ENCODE measurements at places on chromosomes 5 and 9. TPM values are rescaled to one million over a fixed set of nuclear protein-coding genes. Genes with fewer than 3 reads are reported as not detected.

QRFP gene
- total RNA-seq: not detected

OR1L4 gene
- total RNA-seq: not detected

IL11RA gene
- 84.2 TPM for total RNA-seq

CD180 gene
- 0.49 TPM for total RNA-seq

GOLM1 gene
- total RNA-seq: 97.9 TPM

ENHO gene
- 3.4 TPM for total RNA-seq

ST6GALNAC4 gene
- total RNA-seq: 12.4 TPM

COMMD10 gene
- 59.2 TPM for total RNA-seq

SOX30 gene
- 0.16 TPM for total RNA-seq

SHC3 gene
- 4.4 TPM for total RNA-seq

PRRT1B gene
- not detected for total RNA-seq

PCDHA4 gene
- total RNA-seq: 7.1 TPM

ANKRD18A gene
- total RNA-seq: 4.6 TPM

TRIM7 gene
- total RNA-seq: 1.1 TPM

PRSS3 gene
- total RNA-seq: not detected

ZNF782 gene
- total RNA-seq: 32.7 TPM

ZBED3 gene
- 7.3 TPM for total RNA-seq

C9orf85 gene
- 17.3 TPM for total RNA-seq

FCN2 gene
- total RNA-seq: not detected

GRM6 gene
- 38.8 TPM for total RNA-seq

GCNT1 gene
- total RNA-seq: 15.8 TPM

SECISBP2 gene
- 98.0 TPM for total RNA-seq

SPINK1 gene
- not detected for total RNA-seq

WDR38 gene
- total RNA-seq: not detected

DMRTA1 gene
- total RNA-seq: 1.8 TPM

IRX4 gene
- 0.55 TPM for total RNA-seq

DDX4 gene
- not detected for total RNA-seq

ECM2 gene
- 29.1 TPM for total RNA-seq

SLC36A2 gene
- total RNA-seq: not detected

FBXO4 gene
- 18.1 TPM for total RNA-seq

ARHGAP26 gene
- total RNA-seq: 38.8 TPM

LHFPL2 gene
- total RNA-seq: 66.4 TPM

ROR2 gene
- total RNA-seq: 24.1 TPM

All from camera-type eye (tissue), 1 donor.